ENCODE measurements at places on chromosomes 2 and 18.

DNA sequence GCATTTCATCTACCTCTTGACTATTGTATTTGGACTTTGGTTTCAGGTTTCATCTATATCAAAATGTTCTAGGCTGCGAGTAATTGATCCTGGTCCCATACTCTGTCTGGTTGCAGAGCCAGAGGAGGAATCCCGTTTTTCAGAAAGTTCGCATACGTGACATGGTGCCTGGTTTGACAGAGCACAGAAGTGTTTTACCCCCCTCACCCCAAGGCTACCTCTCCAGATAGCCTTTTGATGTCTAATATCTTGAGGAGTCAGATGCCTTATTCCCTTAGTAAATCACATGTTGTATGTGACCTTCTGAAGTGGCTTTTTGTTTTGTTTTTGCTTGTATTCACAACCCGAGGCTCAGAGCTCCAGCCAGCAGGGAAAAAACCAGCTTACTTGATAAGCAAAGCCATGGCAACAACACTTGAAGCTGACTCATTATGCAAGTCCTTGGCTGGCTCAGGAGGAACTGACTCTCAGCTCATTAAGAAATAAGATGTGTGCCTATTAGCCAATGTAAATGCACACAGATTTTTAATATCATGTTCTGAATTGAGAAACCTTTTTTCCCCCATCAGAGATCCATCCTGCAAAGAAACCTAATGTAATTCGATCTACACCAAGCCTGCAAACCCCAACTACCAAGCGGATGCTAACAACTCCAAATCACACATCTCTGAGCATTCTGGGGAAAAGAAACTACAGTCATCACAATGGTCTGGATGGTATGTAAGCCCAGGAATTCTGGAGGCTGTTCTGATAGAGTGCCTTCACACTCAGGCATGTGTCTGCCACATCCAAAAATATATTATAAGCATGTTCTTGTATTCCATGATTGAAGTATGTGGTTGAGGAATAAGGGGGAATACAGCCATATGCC, 41.4 kb downstream of the OXER1 start:
- peak; percentile 92 for DNase-seq

GRCh38 chr2:57407772-57408201, 638.8 kb upstream of the VRK2 start:
- no peak for DNase-seq

DNA sequence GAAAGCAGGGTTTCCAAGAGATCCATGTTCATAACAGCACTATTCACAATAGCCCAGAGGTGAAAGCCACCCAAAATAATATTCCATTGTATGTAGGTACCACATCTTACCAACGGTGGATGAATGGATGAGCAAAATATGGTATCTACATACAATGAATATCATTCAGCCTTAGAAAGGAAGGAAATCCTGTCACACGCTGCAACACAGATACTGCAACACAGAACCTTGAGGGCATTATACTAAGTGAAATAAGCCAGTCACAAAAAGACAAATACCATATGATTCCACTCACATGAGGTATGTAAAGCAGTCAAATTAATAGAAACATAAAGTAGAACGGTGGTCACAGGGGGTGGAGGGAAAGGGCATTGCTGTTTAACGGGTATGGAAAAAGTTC, 155.7 kb downstream of the DTNB start:
- DNase-seq: no peak

GRCh38 chr2:143241403-143242088, 112.3 kb downstream of the ARHGAP15 start:
- DNase-seq: no peak

GRCh38 chr18:3219631-3220335, at the start of gene MYOM1:
Gene MYOM1, minus strand, starts transcription at chr18:3219968. Its CDS starts 4,745 bp downstream, at chr18:3215223.
- DNase-seq: no peak

DNA sequence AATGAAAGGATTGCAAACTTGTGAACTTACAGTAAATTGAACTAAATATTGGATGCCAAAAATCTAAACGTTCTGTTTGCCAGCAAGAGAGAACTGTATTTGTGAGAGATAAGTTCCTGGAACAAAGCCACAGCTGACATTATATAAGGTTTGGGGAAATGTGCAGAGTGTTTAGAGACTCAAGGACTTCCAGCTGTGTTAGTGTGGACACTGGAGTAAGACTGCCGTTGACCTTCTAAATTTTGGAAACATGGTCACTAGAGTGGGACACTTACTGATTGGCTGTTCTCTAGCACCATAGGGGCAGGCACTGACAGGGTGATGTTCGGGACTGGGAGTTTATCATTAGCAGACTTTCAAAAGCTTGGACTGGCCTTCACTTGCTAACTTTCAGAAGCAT, 40.5 kb downstream of the SCN9A start:
- no peak for DNase-seq

DNA sequence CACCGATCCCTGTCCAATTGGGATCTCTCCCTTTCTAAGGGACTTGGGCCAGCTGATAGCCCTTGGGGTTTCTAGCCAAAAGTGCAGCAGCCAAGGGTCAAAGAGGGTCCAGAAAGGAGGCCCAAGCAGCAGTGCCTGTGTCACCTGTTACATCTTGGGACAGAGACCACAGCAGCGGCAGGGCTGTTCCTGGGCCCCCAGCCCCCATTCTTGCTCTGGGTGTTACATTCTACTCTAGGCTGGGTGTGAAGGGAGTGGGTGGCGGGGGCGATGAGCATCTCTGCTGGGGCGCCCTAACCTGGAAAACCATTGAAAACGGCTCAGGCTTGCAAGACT, 1.2 kb downstream of the PAX3 start:
- DNase-seq: no peak

DNA sequence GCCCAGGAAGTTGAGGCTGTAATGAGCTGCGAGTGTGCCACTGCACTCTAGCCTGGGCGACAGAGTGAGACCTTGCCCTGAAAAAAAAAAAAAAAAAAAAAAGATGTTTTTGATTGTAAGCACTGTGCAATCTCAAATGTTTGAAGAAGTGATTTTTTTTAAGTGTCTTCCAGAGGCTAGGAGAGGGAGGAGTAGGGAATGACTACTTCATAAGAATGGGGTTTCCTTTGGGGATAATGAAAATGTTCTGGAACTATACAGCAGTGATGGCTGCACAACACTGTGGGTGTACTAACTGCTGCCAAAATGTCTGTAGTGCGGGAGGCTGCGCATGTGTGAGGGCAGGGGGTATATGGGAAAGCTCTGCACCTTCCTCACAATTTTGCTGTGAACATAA, 83.7 kb downstream of the MCFD2 start:
- DNase-seq: no peak

DNA sequence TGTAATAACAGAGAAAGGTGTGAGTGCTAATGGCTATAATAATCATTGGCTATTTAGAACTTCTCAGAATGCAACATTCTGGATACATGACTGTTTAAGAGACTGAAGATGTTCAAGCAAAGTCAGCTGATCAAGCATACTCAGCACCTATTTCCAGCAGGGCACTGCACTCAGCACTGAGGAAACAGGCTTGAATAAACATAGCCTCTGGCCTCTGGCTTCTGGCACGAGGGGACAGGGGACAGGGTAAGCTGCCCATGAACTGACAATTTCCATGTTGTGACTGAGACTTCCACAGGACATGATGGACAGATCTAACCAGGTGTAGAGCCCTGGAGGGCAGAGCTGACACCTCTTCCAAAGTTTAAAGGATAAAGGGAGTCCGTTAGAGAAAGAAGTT, 1.3 kb downstream of the MARCO start:
- DNase-seq: no peak

GRCh38 chr18:8706791-8707555, 1.6 kb downstream of the MTCL1 start:
- DNase-seq: no peak

DNA sequence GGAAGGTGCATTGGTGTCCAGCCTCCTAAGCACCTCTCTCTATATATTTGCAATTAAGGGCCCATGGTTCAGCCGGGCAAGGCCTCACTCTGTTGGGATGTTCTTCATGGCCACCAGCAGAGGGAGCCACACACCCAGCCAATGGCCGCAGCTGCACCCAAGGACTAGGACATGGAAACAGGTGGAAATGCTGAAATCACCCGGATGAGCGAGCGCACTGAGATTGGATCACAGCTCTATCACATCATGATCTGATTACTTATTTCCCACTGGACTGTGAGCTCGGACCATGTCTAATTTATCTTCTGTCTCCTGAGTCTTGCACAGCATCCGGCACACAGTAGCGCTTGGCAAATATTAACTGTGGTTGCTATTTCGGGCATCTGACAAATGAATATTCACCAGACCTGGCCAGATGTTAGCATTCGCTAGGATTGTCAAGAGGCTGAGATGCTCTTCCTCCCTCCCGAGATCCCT, 31.2 kb downstream of the KIF3C start:
- DNase-seq: peak; percentile 79

- peak; percentile 87 for DNase-seq
Observed at GRCh38 chr2:69643602-69644505, at the start of gene AAK1. Gene AAK1, minus strand, starts transcription at chr2:69643739. Its CDS starts 699 bp downstream, at chr2:69643040.

DNA sequence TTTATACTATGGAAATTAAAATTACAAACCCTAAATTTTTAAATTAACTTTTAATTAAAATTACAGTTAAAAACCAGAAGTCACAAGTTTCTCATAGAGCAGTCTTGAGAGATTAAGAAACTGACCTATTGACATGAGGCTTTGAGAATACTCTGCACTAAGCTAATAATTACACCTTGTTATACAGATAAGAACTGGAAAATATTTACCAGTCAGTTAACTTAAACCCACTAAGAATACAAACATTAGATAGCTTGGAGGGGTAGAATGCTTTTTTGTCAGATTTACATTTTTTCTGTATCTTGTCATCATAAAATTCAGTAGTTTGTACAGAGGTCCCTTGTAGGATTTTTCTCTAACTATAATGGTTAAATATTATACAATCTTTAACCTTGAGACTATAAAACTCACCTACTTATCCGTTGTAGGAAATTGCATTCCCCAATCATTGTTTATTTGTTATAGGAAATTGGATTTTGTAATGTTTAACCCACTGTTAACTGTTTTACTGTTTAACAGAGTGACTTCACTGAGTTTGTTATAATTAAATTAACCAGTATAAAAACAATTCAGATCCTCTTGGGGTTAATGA, 219.7 kb upstream of the PKDCC start:
- DNase-seq: no peak

- DNase-seq: no peak
Observed at GRCh38 chr2:151688719-151689118, 45.6 kb downstream of the NEB start.

DNA sequence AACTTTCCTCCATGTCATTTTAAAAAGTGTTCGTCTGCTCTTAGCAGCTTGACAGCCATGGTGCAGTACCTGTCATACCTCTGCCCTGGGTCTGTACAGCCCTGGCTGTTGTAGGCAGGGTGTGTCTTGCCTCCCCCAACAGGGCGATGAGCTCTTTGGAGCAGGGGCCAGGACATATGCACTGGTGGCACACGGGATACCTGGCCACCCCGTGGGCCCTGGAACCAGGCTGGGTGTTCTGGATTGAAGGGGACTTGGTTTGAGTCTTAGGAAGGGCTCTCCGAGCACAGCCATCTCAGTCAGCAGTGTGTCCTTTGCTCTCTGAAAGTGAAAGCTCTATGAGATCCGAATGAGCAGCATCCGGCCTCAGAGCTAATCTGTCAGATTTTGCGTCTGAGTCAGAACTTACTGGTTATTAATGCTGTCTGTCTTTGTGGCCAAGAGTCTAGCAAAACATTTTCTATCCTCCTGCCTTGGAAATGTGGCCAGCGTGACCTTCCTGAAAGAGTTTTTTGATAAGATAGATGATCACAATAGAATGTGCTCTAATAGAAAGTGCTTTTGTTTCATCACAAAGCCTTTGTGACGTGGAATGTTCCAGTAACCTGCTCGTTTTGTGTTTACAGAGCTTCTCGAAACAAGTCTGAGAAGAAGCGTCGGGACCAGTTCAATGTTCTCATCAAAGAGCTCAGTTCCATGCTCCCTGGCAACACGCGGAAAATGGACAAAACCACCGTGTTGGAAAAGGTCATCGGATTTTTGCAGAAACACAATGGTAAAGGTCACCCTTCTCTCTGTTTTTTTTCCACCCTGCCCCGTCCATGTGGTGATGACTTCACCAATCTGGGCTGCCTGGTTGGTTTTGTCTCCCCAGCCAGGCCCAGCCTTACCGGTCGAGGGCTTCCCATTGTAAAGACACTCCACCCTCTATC, 77.3 kb upstream of the RPL31 start:
- DNase-seq: no peak

- DNase-seq: no peak
Observed at GRCh38 chr18:3217948-3218647, 1.7 kb downstream of the MYOM1 start.

DNA sequence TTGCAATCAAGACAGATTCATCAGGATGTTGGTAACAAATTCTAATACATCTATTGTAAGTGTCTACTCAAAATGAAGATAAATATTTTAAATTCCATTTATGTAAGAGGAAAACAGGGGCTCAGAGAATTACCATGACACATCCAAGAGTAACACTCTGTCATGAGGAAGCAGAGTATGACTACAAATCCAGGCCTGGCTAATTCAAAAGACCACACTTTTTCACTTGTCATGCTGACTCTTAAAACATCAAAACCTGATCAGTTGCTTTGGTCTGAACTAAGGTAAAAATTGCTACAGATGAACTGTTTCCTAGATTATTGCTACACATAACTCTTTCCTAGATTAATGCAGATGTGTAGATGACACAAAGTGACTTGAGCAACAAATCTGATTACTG, 880.6 kb downstream of the TSN start:
- no peak for DNase-seq

GRCh38 chr2:65300761-65301711, 73.4 kb downstream of the ACTR2 start:
- DNase-seq: no peak

DNA sequence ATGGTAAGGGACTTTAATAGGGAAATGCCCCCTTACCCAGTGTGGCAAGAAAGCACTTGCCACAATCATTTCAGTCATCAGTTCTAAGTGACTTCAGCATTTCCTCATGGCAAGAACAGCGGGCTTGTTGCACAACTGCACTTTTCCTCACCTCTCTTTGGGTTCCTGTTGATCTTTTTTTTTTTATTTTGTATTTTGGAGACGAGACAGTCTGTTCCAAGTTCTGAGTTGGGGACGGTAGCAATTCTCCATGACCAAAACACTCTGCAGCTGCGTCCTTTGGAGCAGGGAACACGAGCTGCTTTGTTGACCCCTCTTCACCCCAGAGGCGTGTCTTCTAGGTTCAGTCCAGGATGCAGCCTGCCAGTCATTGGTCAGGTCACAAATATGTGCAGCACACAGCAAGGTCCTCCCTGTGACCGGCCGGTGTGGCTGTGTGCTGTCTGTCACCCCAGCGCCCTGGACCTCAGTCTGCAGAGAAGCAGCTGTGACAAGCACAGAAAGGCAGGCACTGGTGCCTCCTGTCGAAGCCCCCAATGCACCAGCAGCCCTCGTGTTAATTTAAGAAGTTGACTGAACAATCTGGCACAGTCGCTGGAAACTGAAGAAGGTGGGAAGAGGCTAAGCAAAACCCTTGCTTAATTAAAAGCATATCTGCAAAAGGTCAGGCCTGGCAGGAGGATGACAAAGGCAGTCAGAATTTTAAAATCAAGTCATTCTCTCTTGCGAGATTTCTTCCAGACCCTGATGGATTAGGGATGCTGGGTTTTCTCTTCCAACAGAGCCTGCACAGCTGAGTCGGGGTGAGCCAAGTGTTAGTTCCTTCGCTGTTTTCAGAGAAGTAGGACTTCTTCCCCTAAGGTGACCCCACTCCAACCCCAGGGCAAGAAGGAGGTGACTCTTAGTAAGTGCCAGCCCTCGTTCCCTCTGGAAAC, 96.7 kb upstream of the COPS8 start:
- DNase-seq: no peak

Measured in fibroblast of the conjunctiva (primary cell).